ENCODE measurements at places on chromosomes 6 and 20.

DNA sequence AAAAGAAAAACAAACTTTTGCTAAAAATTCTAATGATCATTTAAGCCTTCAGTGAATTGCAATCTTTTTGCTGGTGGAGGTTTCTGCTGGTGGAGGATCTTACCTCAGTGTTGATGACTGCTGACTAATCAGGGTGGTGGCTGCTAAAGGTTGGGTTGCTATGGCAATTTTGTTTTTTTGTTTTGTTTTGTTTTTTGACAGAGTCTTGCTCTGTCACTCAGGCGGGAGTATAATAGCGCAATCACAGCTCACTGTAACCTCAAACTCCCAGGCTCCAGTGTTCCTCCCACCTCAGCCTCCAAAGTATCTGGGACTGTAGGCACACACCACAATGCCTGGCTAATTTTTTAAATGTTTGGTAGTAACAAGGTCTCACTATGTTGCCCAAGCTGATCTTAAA is 94.7 kb downstream of the ANKRD6 start:
- DNase-seq, result no peak

GRCh38 chr20:53847139-53847836 is 223.1 kb downstream of the BCAS1 start:
- no peak for DNase-seq

GRCh38 chr20:48717680-48718223 is 110.0 kb downstream of the PREX1 start:
- DNase-seq, result no peak

GRCh38 chr20:23022849-23023248 is 12.3 kb upstream of the SSTR4 start:
- no peak for DNase-seq

- DNase-seq, result no peak
These were observed 9.2 kb downstream of the NRN1 start for GRCh38 chr6:5997420-5997987.

DNA sequence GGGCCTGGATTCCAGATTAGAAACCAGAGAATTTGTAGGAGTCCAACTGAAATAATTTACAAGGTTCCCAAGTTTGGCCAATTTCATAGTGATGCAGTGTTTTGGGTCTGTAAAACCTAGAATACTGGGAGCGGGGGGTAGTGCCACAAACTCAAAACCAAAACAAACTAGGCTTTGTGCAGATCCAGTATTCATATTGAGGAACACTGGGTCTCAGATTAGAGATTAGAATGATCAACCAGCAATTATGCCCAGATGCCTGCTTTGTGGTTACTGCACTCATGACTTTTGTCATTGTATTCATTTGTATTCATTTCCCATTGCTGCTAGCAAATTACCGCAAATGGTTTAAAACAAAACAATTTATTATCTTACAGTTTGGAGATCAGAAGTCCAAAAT is 3.2 kb upstream of the NDUFAF4 start:
- no peak for DNase-seq

DNA sequence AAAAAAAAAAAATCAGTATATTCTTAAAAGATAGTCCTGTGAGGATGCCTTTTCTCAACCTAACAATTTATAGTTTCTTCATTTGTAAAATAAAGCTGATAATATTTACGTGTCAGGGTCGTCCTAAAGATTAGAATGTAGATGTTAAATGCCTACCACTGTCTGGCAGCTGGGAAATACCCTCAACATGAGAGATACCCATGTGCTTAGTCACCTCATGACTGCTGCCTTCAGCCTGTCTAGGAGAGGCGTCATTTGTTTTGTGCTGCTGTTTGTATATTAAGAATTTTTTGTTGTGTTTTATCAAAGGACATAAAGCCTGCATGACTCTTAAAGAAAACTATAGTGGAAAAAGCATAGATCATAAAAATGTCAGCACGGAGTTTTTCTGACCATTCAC is 9.5 kb downstream of the FAM120B start:
- DNase-seq, result no peak

GRCh38 chr6:162245830-162246420 is 481.6 kb downstream of the PRKN start:
- no peak for DNase-seq

Measured in ACHN (cell line).